Activated T-helper 2 cell treated with anti-CD3 and anti-CD28 coated beads, Interferon-gamma antibody, Interleukin-2, Interleukin-4, amounts not matched to agents 10 μg/mL and 5 μg/mL and 100 μg/mL, durations not matched to agents 14 hours and 24 hours and 36 hours (primary cell): ENCODE measurements at places on chromosomes 2 and 18. TPM values are rescaled to one million over a fixed set of nuclear protein-coding genes. Genes with fewer than 3 reads are reported as not detected.

The CIB4 gene
- not detected in 2 replicates for total RNA-seq

GRCh38 chr2:123453772-123454171 is 571.3 kb upstream of the CNTNAP5 start:
- no peak for DNase-seq

GRCh38 chr2:240887631-240888030 is 8.3 kb downstream of the MAB21L4 start:
- DNase-seq = no peak

DNA sequence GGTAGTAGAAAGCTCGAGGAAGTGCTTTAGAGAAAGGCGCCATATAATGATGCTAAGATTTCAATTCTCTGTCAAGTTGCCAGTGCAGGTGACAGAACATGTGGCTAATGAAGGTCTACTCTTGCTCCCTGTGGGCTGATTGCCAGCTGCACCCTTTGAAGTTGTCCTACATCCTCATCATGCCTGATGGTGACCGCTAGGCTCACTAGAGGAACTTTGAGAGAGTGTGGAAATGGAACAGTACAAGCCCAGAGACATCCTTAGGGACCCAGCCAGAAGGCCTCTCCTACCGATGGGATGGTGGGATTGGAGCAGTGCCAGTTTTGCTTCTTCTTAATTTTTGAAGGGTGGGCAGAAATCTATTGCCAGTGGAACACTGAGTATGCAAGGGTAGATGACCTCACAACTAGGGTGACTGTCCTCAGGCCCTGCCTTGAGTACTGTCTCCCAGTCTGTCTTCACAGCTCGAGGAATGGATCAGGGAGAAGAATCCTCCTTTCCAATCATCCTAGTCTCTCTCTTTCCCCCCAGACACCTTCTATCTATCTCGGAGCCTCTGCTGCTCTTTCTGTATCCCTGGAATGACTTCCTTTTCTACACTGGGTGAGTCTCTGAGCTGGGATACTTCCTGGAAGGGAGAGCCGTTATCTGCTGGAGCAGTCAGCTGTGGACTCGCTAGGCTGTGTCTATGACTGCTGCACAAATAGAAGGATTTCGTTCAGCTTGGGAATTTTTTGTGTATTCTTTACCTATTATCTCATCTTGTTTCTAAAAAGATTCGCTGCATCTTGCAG is 33.5 kb downstream of the LGALSL start:
- no peak for DNase-seq

The OXER1 gene
- total RNA-seq = 1.1 and 1.3 TPM in 2 replicates

DNA sequence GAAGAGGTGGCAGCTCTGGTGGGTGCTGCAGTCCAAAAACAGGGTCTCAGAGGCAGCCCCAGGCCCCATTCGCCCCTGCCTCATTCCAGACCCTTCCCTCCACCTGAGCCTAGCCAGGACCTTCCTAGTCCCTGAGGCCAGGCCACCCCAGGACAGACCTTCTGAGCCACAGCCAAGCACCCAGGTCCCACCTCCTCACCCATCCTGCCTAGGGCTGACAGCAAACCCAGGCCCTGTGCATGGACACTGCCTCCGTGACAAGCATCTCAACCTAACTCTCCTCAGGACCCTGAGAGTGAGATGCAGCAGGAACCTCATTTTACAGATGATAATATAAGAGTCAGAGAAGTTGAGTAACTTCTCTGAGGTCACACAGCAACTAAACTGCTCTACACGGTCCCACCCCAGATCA is 15.5 kb downstream of the ADRA2B start:
- DNase-seq = no peak

DNA sequence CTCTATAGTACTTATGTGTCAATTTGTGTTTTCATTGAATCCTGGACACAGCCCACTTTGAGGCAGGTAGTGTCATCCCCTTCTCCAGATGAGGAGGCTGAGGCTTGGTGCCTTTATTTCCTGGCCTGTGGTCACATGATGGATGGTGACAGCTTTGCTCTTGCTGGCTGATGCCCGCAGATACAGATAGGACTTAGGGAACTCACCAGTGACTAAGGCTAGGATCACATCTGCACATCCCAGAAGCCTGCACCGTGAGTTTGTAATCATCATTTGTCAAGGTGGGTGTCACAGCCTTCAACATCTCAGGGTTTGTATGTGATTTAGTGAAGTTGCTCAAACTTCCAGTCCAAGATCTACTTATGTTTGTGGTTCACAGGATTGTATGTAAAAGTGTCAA is 295.1 kb upstream of the RAB12 start:
- DNase-seq = no peak

GRCh38 chr2:184793176-184793575 is 194.8 kb downstream of the ZNF804A start:
- DNase-seq = no peak

GRCh38 chr2:3727397-3728045 is 24.1 kb downstream of the DCDC2C start:
- no peak for DNase-seq

DNA sequence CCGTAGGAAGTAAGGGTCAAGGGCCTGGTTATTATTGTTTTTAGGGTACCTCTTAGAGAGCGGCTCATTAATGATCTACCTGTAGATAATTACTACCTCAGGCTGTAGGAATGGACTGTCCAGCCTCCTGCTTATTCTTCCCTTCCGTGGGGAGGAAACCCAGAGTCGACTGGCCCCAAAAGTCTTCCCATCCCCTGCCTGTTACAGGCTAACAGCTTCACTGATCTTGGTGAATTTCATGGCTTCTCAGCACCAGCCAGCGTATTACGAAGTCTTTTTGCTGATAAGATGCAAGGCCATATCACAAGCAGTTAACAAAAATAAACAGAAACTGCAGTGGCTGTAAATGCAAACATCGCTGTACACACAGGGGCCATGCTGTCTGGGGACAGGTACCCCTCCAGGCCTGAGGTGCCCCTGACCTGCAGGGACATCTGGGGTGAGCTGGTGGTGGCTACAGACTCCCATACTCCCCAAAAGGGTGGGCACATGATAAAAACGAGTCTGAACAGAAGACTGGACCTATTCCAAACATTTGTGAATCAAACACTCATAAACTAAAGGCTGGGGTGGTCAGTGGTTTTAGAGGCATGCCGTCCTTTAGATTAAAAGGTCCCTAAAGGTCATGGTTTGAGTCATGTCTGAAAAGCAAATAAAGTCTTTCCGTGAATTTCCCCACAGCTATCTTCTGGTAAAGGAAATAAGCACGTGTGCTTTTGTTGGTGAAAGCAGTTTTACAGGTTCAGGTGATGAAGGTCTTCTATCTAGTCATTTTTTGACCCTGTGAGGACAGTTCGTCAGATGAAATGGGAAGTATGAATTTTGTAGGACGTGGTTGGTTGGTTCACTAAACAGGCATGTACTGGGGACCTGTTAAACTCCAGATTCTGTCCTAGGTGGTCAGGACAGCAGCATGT is 36.7 kb downstream of the TTC39C start:
- DNase-seq = no peak

DNA sequence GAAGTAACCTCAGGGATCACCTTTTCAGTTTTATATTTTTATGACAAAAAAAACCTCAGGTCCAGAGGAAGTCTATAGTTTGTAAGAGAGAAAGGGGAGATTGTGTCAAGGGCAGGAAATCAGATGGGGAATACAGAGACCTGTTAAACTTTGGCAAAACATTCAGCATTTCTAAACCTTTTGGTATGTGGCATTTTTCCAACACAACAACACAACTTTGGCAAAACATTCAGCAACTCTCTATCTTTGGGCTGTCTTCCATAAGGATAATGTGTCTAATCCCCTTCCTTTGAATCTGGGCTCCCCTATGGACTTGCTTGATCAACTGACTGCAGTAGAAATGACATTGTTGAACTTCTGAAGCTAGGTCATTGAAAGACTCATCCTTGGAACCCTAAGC is 220.6 kb upstream of the CCDC68 start:
- no peak for DNase-seq

The DNAJC5G gene
- not detected in 2 replicates for total RNA-seq

The PID1 gene
- total RNA-seq = not detected in 2 replicates

The ZBTB7C gene
- total RNA-seq = 0.07 and 0.21 TPM in 2 replicates

- no peak for DNase-seq
Measured at GRCh38 chr2:125397535-125398251, 1258.3 kb upstream of the GYPC start.

DNA sequence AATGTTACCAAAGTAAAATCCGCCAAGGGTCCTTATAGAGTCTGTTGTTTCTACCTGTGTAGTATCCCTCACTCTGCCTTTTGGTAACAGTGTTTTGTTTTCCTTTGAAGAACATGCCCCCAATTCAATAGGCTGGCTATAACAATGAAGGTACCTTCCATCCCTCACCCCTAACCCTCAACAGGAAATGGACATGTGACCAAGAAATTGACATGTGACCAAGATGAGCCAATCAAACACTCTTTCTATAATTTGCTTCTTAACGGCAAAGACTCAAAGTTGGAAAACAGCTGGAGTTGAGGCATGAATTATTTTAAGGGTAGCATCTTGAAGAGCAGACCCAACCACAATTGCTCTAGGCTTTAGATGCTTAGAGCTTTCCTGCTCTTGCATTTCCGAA is 5.4 kb upstream of the MREG start:
- DNase-seq = no peak
